ENCODE measurements at places on chromosomes 3 and 15.

DNA sequence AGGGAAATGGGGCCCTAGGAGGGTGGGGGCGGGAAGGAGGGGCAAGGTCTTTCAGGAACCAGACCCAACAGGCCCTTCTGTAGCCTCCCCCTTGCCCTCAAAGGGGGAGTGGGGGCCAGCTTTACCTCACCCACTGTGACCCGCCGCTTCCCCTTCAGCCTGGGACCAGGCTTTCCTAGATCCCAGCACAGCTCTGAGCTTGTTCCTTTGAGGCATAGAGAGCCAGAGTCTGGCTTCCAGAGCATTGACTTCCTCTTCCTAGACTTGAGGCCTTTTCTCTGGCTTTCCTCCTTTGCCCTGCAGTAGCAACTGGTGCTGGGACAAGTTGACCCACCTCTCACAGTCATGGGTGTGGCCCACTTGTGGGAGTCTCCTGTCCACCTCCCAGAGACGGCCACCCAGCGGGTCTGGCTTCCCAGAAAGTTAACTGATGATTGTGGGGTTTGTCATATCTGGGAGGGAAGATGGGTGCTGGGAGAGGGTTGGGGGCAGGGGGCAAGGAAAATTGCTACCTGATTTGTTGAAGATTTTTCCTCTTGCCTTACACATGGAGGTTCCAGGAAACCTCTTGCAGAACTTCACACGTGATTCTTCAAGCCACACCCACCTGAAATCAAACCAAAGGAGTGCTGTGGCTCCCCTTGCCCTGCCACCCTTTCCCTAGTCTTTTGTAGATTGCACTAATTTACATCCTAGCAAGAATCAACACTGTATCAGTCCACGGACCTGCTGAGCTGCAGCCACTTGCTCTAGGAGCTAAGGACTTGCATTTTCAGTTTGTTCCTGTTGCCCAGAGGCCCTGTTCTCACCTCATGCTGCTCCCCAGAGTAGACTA, 4.1 kb upstream of the CHST14 start:
- DNase-seq = no peak

DNA sequence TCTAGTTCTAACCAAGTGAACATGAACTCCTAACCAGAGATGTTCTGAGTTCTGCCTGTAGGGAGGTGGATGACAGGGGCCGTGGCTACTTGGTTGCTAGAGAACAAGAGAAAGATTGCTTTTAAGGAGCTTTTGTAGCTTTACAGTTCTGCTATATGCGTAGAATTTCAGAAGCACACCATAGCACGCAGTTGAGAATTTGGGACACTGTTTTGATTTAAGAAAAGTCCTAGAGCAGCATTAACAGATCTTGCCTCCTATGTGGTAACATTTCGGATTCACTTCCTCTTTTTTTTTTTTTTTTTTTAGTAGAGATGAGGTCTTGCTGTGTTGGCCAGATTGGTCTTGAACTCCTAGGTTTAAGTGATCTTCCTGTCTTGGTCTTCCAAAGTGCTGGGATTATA, 181.7 kb downstream of the TCF12 start:
- DNase-seq = no peak

DNA sequence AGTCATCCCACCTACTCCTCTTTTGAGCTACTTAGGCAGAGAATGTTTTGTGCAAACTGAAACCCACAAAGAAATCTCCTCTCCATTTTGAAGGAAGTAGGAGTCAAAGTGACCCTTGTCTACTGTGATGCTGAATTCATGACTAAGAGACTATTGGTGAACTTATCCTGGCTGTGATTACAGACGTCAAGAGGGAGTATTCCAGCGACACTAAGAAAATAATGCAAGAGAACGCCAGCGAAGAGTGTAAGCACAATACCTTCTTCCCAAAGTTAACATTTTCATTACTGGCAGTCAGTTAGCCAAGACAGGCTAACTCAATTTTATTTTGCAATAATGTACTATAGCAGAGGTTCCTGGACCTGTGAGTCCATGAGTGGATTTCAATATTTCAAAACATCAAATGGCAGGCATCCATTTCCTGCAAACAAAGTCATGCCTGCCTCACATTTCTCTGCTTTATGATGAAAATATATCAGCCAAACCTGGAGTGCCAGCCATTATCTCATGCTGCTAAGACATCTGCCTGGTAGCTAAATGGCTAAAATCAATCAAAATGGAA, 59.0 kb downstream of the CTNNB1 start:
- DNase-seq = no peak

DNA sequence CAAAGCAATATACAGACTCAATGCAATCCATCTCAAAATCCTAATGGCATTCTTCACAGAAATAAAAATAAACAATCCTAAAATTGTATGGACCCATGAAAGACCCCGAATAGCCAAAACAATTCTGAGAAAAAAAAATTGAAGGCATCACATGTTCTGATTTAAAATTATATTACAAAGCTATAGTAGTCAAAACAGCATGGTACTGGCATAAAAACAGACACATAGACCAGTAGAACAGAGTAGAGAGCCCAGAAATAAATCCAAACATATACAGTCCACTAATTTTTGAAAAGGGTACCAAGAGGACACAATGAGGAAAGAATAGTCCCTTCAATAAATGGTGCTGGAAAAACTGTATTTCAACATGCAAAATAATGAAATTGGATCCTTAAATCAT, 70.4 kb upstream of the THRB start:
- DNase-seq = no peak

DNA sequence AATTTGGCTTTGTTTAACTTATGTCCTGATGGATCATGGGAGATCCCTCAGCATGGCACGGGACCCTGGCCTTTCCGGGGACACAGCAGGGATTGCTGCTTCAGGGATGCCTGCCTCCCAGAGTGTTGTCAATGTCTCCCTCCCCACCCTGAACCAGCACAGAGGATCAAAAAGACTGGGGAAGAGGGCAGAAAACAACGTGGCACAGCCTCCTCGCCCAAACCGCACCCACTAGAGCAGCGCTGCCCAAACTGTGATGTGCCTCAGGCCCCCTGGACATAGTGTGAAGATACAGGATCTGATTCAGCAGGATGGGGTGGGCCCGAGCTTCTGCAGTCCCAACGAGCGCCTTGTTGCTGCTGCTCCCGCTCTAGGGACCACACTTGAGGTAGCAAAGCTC, 34.5 kb downstream of the SLC6A20 start:
- DNase-seq = no peak

DNA sequence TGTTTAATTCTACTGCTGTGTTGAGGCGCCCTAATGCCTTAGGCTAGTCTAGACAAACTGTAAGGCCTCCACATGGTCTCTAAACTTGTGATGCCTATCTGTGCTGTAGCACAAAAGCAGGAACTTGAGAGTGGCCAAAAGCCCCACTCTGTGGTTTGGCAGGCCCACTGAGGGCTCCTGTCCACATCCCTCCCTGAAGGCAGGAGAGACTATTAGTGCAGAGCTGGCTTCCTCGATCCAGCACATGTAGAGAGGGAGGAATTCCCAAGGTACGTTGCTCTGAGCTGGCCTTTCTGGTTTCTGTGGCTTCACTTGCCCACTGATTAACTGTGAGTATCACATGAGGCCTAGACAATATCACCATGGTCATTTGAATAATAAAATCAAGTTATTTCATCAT, 90.6 kb downstream of the POLR2M start:
- no peak for DNase-seq

DNA sequence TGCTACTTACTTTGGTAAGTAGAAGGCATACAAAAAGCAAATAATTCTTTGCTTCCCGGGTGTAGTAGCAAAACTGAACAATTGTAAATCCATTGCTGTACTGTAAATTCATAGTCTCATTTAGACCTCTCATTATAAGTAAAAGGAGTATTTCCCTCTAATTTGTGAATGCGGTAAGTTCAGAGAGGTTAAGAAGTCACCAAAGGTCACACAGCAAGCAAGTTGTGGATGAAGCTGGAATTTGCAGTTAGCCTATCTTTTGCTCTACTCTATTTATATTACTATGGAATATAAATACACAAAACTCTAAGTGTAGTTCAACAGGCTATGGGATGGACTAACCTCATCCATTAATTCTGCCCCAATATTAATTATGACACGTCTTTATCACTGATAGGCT, 508.3 kb downstream of the MCTP2 start:
- no peak for DNase-seq

DNA sequence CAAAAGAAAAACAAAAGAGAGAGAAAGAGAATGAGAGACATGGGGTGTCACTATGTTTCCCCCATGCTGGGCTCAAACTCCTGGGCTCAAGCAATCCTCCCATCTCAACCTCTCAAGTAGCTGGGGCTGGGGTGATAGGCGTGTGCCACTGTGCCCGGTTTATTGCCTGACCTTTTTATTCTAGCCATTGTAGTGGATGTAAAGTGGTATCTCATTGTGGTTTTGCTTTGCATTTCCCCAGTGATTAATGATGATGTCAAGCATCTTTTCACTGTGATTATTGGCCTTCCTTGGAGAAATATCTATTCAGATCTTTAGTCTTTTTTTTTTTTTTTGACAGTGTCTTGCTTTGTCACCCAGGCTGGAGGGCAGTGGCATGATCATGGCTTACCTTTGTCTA, 37.7 kb upstream of the GK5 start:
- DNase-seq = no peak

- DNase-seq = no peak
Measured at GRCh38 chr3:59772416-59773408, 722.9 kb upstream of the CFAP20DC start.

DNA sequence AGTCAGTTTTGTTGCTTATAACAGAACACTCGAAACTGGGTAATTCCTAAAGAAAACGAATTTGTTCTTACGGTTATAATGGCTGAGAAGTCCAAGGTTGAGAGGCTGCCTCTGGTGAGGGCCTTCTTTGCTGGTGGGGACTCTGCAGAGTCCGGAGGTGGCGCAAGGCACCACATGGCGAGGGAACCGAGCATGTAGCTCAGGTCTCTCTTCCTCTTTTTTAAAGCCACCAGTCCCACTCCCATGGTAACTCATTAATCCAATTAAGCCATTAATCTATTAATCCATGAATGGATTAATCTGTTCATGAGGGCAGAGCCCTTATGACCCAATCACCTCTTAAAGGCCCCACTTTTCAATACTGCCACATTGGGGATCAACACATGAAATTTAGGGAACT, 50.0 kb downstream of the ROPN1B start:
- DNase-seq = no peak

GRCh38 chr15:55796321-55796965, 53.5 kb upstream of the PRTG start:
- no peak for DNase-seq

DNA sequence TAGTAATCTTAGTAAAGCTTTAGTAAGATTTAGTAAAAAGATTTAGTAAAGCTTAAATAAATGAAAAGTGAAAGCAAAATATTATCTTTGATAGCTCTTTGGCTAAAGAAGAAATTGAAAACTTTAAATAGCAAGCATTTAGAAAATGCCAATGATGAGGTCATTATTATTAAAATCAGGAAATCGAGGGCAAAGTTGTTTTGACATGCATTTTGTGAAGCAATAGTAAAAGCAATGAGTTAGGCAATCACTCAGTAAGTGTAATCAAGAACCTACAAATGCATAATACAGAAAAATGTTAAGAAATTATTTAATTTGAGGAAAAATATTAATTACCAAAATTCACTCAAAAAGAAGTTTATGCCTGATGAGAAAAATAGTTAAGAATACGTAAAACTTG, 280.3 kb upstream of the MME start:
- no peak for DNase-seq

- DNase-seq = peak; percentile 28
Measured at GRCh38 chr3:135157045-135157740, 362.1 kb downstream of the EPHB1 start.

GRCh38 chr15:68112706-68113105, 58.6 kb downstream of the PIAS1 start:
- no peak for DNase-seq

- no peak for DNase-seq
Measured at GRCh38 chr15:79973456-79974195, 2.6 kb upstream of the BCL2A1 start.

DNA sequence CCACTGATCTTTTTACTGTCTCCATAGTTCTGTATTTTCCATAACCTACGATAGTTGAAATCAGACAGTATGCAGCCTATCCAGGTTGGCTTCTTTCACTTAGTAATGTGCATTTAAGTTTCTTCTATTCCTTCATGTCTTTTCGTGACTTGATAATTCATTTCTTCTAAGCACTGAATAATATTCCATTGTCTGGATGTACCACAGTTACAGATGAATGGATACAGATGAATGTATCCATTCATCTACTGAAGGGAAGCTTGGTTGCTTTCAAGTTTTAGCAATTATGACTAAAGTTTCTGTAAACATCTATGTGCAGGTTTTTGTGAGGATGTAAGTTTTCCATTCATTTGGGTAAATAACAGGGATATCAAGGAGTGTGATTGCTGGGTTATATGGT, 124.8 kb downstream of the NSUN3 start:
- no peak for DNase-seq

GRCh38 chr15:58627701-58628100, 121.8 kb downstream of the ADAM10 start:
- no peak for DNase-seq

DNA sequence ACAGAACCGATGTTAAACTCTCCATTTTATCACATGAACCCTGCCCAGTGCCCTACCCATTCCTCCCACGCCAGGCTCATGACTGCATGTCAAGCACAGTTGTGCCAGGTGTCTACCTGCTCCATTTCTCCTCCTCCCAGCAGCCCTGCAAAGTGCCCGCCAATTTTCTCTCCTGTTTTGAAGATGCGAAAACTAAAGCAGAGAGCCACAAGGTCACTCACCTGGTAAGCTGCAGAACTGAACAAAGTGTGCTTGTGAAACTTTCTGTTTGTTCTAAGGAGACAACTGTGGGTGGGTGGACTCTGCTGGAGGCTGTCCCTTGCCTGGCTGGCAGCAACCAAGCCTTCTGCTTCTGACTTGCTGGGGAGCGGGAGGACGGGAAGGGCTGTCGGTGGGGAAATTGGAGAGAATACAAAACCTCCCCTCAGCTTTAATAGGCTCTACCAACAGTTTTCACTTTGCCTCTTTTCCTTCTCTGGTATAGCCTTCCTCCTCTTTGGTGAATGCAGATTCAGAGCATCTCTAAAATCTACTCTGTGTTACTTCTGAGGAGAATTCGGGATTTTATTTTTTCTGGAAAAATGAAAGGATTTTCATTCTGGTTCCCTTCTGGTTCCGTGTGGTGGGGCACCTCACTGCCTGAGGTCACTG, 23.0 kb downstream of the LIMD1 start:
- no peak for DNase-seq

- no peak for DNase-seq
Measured at GRCh38 chr15:72163719-72164118, 33.9 kb downstream of the GRAMD2A start.

DNA sequence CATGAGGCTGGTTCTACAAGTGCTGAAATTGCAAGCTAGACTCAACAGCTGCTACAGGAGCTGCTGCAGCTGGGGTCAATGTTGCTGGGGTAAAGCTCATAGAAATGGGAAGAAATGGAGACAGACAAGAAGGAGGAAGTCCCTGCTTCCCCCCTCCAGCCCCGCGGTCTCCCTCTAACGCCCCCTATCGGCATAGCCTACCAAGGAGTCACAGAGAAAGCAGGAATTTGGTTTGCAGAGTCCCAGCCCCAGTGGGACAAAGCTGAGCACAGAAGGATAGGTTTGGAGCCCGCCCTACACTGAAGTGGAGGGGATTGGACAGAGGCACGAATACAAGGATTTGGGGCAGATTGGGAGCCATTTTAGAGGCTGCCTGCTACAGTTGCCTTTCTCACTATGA, 176.9 kb upstream of the ANKRD28 start:
- no peak for DNase-seq

GRCh38 chr15:96363707-96364106, 33.2 kb downstream of the NR2F2 start:
- no peak for DNase-seq

- DNase-seq = no peak
Measured at GRCh38 chr3:195467641-195468390, 25.0 kb upstream of the ACAP2 start.

- DNase-seq = no peak
Measured at GRCh38 chr3:184383033-184383740, 3.3 kb downstream of the CHRD start.

All from coronary artery (tissue), 2 donors.